ELF-1 (cell line): ENCODE measurements at places on chromosomes 2 and 18.

DNA sequence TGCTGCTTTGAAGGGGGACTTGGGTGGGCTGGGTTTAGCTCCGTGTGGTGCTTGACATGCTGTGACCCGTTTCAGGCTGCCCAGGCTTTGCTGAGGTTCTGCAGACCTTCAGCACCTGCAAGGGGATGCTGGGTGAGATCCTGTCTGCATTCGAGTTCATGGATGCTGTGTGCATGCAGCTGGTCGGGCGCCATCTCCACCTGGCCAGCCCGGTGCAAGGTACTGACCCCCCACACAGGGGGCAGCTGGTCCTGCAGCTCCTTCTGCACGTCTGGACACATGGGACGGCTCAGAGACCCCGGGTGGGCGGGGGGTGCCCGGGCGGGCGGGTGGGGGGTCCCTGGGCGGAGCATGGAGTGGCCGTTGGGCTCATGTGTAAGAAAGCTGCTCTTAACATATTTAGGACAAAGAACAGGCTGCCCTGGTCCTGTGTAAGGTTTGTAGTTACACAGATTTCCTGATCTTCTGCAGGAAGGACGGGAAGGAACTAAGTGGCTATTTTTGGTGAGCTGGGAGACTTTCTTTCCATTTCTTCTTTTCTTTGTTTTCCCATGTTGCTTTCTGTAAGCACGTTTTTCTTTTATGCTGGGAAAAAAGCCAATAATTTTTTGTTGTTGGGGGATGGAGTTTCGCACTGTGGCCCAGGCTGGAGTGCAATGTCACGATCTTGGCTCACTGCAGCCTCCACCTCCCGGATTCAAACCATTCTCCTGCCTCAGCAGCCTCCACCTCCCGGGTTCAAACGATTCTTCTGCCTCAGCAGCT, 15.8 kb downstream of the D2HGDH start:
- no peak for DNase-seq

DNA sequence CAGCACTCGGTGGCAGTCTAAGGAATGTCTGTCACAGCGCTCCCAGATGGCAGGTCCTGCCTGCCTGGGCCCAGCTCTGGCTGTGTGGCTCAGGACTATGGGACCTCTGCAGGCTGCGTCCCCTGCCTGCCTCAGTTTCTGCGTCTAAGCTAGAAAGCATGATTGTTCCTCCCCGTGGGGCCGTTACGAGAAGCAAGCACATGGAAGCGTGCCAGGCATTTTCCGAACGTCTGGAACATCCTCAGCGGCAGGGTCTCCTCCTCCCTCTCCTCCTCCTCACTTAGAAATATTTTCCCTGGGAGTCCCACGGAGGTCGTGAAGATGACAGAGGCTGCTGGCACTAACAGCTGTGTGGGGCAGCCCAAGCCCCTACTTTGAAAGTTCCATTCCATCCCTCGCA, 43.3 kb downstream of the LRRFIP1 start:
- no peak for DNase-seq

DNA sequence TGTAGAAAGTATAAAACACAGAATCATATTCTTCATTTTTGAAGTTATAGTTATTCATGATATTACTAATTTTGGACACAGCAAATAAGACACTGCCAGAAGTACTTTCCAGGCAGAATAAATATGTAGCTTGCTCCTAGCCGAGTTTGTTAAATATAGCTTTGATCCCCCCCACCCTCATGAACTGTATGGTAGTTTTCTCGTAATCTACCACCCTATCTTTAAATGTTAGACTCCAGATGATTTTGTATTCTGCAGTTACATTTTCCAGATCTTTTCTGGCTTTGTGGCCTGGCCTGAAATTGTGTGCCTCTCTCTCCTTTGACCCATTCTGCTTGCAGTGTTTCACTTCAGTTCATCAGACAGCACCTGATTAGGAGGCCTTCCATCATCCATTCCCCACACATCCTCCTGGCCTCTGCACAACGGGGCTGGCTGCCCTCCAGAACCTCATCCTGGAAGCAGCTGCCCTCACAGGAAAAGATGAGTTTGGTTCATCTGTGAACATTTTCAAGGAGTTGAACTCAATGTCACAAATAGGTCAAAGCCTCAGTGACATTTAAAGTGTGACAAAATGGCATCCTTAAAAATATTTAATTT, 4.7 kb upstream of the KCNJ3 start:
- no peak for DNase-seq

DNA sequence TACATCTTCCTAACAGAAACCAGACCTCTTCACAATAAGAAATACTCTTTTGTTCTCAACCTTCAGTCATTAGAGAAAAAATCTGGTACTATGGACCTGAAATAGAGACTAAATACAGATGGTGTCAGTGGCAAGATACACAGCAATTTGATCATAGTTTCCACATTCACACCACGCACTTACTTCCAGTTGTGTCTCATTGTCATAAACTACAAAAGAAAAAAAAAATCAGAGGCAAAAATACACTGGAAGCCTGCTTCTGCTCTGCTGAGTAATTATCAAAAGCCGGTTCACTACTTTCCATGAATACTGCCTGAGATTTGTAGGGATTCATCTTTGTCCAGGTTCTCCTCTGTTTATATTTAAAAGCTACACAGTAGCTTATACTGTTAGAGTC, 182.6 kb downstream of the PID1 start:
- no peak for DNase-seq

- DNase-seq, result no peak
Observed at GRCh38 chr2:119678021-119678656, 862 bp upstream of the TMEM177 start.

DNA sequence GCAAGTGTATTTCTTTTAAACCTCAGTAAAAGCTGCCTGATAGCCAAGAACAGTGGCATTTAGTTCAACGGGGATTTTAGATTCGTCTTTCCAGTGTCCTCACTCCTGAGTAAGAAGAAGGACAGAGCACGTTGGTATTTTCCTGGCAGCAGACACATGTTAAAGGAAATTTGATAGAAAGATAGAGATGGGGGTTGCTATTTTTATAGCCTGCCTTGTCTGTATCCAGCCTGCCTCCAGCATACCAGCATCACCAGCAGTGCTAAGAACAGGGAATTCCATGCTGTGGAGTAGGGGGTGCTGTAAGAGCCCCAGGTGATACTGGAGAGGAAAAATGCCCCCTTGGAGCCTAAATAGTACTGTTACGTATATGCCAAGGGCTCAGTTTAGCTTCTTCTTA, 1.1 kb upstream of the SMYD1 start:
- no peak for DNase-seq

- DNase-seq, result no peak
Observed at GRCh38 chr18:7596147-7596546, 29.0 kb downstream of the PTPRM start.

DNA sequence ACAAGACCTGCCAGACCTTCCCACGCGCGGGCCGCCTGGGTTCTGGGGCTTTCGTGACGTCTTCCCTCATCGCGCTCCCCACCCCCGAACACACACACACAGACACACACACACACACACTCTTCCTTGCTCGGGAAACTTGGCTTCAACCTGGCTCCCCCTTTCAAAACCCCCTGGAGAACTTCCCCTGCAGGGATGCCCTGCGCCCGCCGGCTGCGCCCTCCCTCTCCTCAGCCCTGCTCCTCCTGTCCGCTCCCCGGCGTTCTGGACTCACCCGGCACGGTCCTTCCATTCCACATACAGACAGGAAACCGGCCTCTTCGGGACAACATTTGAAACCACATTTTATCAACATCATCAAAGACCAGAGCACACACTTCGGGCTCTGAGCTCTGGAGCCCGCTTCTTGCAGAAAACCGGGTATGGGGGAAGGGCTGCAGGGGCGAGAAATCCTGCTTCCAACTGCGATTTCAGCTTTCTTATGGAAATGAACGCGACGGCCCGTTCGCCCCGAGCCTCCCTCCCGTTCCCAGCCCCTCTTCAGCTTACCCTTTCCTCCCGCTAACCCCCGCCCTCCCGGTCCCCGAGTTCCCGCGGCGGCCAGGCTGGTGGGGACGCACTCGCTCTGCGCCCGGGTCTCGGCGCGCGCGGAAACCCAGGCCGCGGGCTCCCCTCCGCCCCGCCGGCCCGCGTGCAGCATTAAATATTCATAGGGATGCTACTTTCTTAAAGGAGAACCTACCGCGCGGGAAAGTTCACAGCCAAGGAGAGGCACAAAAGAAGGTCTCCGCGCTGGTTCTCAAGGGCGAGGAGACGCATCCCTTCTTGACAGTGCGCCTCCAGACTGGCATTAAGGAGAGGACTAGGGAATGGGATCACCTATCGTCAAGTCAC, 18.3 kb downstream of the POU3F3 start:
- peak; percentile 67 for DNase-seq

DNA sequence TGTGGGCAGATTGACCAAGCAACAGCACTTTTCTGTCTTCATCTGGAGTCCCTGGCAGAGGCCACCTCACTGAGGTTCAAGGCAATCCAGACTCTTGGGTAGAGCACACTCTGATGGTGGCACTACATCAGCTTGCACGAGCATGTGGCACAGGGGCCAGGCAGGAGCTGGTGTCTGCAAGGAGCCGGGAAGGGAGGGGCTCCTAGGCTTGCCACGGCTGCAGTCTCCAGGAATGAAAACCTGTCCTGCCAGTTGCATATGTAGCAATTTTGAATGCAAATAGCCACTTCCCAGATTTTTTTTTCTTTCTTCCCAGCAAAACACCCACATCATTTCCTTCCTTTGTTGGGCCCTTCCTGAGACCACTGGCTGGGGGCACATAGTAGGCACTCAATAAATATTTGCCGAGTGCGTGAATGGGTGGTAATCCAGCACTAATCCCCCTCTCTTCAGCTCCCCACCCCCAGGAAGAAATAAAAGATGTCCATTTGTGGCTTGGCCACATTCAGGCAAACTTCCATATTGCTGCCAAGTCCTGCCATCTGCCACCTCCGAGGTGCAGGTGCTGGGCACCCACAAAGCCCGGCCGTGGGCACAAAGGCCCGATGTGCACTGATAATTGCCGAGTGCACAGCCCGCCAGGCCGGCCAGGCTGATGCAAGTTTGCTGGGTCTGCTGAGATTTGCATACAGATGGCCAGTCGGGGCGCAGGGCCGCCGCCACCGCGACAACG, 72.4 kb downstream of the MYCN start:
- DNase-seq, result peak; percentile 77
